ENCODE measurements at places on chromosomes 2 and 18.

- DNase-seq, result no peak
Measured at GRCh38 chr2:172704072-172704936, 31.3 kb upstream of the RAPGEF4 start.

DNA sequence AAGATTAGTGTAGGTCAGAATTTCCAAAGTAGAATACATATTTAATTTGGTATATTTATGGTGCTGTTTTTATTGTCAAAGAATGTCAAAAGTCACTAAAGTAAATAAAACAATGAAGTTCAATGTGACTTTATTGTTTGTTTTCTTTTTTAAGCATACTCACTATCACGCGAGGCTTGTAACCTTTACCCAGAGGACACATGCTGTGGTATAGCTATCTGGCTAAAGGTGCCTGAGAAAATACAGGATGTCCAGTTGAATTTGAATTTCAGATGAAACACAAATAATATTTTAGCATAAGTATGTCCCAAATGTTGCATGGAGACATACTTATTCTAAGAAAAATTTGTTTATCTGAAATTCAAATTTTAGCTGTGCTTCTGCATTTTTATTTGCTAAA is 103.3 kb upstream of the KLF7 start:
- no peak for DNase-seq

GRCh38 chr2:215506604-215506990 is 70.7 kb upstream of the FN1 start:
- DNase-seq, result no peak

GRCh38 chr2:14861181-14861580 is 228.7 kb downstream of the LRATD1 start:
- no peak for DNase-seq

GRCh38 chr2:154700136-154700535 is 1.6 kb downstream of the KCNJ3 start:
- peak; percentile 81 for DNase-seq

DNA sequence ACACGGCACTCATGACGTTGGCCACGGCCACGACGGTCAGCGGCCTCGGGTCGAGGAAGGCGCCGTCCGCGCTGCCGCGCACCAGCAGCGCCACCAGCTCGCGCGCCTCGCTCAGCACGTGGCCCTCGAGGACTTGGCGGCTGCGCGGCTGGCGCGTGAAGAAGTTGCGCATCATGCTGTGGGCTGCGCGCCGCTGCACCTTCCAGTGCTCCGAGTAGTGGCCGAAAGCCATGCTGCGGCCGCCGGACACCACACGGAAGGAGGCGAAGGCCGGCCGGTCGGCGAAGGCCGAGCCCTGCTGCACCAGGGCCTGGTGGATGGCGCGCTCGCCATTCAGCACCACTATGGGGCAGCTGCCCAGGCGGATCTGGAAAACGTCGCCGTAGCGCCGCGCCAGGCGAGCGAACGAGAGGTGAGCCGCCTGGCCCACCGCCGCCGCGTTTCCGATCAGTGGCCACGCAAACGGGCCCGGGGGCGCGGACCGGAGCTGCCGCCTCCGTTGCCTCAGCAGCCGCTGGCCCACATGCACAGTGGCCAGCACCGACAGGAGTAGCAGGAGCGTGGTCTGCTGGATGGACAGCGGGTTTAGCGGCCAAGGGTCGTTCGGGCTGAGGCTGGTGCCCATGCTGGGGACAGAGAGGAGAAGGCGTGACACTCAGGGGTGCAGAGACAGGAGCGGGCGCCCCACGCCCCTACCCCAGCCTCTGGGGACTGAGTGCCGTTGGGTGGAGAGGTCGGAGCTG is 1.0 kb downstream of the CYP1B1 start:
- DNase-seq, result no peak

- no peak for DNase-seq
Measured at GRCh38 chr2:150256736-150257135, 230.7 kb downstream of the RND3 start.

- no peak for DNase-seq
Measured at GRCh38 chr2:86360776-86361175, 23.4 kb upstream of the REEP1 start.

GRCh38 chr2:10330700-10331026 is 28.0 kb downstream of the HPCAL1 start:
- no peak for DNase-seq

DNA sequence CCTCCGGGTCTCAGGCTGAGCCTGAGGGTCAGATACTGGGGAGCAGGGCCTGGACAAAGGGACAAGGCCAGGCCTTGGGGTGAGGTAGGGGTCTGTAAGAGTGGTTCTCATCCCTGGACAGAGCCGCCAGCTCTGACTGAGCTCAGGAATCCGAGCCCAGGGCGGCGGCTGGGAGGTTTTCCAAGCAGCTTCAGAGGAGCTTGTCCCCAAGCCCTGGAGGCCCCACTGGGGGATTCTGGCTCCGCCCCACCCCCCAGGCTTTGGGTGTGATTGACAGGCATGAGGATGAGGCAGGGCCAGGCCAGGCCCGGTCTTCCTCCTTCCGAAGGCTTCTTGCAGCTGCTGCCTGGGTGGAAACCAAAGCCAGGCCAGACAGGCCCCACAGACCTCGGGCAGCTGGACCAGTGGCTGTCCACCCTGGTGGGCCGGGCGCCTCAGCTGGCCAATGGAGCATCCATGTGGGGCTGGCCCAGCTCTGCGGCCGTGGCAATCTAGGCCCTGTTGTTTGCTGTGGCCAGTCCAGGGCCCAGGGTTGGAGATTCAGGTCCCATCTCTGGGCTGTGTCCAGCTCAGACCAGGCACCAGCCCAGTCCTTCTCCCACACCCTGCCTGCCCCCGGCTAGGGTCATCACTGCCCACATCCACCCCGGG is 23.1 kb upstream of the GPC1 start:
- DNase-seq, result no peak

GRCh38 chr18:32301976-32302743 is 112.3 kb downstream of the MEP1B start:
- DNase-seq, result no peak

Data from NCI-H524 treated with DMSO at 0.1 percent for 48 hours (cell line).